ENCODE measurements at places on chromosomes 6 and 20.

DNA sequence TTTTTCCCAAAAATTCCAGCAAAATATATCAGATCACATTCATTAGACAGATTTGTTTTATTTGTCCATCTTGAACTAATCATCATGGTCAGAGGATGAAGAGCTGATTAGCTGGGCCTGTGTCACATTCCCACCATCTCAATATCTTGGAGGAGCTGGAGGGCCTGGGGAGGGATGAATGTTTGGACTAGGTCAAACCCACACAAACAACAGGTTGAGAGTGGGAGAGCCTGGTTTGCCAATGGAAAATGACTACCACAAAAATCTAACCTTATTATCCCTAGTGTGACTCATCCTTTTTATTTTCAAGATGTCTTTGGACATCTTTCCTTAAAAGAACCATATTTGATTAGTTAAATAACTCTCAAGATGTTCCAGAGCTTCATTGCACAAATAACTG is 242.4 kb downstream of the OGFRL1 start:
- no peak for DNase-seq

DNA sequence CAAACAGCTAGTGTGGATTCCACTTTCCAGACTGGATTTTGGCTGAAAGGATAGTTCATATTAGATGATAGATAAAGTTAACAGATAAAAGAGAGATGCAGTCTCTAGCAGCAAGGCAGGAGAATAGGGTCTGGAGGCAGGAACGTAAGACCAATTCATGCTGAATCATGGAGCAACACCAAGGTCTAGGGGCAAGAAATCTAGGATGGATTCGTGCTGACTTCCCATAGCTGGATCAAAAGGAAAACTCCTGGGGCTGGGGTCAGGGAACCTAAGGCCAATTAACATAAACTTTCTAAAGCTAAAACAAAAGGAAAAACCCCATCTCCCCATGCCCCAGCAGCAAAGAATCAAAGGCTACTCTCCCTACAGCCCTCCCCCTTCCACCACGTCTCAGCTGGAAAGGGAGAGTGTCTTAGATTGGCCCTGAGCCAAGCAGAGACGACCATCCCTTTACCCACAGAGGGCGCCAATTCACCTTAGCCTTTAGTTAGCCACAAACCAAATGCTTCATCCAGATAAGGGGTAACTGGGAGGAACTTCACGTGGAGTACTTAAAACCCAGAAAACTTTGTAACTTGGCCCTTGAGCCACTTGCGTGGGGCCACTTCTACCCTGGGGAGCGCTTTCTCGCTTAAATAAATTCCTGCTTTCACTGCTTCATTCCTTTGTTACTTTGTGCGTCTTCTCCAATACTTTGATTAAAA is 7.6 kb downstream of the TREM1 start:
- peak; percentile 26 for DNase-seq

GRCh38 chr6:139881236-139881635 is 506.8 kb upstream of the CITED2 start:
- no peak for DNase-seq

DNA sequence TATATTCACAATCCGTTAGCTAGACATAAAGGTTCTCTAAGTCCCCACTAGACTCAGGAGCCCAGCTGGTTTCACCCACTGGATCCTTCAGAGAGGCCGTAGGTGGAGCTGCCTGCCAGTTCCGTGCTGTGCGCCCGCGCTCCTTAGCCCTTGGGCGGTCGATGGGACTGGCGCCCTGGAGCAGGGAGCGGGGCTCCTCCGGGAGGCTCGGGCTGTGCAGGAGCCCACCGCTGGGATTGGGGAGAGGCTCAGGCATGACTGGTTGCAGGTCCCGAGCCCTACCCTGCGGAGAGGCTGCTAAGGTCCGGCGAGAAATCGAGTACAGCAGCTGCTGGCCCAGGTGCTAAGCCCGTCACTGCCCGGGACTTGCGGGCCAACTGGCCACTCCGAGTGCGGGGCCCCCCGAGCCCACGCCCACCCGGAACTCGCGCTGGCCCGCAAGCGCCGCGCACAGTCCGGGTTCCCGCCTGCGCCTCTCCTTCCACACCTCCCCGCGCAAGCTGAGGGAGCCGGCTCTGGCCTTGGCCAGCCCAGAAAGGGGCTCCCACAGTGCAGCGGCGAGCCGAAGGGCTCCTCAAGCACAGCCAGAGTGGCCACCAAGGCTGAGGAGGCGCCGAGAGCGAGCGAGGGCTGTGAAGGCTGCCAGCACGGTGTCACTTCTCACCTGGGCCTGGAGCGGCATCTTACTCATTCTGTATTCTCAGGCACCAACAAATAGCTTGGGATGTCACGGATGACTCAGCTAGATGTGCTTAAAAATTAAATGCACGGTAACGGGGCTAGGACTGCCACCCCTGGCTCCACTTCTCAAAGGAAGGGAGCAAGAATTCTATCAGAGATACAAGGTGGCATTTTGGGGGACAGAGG is 44.1 kb downstream of the IRF4 start:
- DNase-seq = no peak

GRCh38 chr20:1331101-1331500 is 2.2 kb upstream of the SDCBP2 start:
- no peak for DNase-seq

DNA sequence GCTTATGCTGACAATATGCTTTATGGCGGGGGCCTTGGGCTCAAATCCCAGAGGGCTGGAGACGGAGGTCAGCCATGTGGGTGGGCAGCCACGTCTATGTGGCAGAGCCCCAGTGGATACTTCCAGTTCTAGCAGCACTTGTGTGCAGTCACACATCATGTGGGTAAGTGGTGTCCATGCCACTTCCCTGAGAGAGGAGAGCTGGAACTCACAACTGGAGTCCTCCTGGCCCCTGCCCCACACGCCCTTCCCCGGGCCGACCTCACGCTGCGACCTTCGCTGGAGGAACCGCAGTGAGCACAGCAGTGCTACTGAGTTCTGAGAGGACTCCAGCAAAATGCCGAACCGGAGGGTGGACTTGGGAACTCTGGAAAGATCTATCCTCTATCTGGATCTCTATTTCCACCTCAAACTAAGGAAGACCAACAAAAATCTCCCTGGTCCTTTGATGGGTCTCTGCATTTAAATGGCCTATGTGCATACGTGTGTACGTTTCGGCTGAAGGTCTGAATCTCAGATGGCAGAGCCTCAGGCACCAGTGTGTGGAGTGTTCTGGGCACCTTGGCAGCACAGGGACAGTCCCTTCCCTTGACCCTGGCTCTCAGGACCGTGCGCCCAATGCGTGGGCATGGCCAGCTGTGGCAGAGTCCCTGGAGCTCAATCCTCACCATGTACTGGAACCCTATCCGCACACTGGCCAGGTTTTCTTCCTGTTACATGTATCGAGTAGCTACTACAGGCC is 55.4 kb downstream of the GNAS-AS1 start:
- DNase-seq = no peak

DNA sequence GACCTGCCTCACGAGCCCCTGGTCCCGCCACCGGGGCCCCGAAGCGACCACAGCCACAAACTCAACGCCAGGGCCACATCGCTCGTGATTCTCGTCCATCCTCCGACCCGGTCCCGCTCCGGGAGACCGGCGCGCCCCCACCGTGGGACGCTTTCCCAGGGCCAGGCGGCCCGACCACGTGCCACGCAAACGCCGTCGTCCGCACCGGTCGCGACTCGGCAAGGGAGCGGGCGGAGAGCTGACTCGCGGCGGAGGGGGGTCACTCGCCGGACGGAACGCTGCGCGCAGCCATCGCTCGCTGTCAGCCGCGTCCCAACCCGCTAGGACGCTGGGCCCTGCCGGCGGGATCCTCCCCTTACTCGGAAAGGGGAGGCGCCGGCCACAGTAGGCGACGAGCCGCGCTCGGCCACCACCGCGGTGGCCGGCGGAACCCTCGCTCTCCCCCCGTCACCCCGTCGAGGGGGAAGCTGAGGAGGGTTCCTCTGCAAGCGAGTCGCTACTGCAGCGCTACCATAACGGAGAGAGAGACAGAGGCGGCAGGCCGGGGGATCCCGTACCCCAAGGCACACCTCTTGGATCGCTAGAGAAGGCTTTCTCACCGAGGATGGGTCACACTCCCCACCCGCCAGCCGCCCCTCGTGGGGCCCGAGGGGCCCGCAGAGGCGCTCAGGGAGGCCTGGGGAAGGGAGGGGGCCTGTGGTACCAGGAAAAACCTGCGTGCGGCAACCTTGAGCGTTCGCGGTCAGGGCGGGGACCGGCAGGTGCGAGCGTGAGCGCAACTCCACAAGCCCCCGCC is 511.8 kb upstream of the ZNF337 start:
- DNase-seq = peak; percentile 9

DNA sequence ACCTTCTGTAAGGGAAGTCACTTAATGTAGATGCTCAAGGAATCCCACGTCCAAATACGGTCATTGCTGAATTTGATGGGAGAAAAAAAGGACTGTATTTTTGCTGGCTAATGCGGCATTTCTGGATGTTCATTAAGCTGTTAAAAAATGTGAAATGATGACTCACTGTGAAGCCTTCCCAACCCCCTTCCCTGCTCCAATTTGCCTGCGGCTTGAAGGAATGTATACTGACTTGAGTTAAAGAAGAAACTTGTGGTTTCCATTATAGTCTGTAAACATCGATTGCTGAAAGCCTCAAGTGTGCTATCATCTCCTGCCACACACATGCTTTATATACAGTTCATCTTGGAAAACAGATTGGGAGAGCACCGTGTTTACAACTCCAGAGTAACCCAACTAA is 249.1 kb upstream of the JAG1 start:
- DNase-seq = no peak
